Caudate nucleus (tissue), 63 donors: ENCODE measurements at places on chromosomes 7 and 10.

- DNase-seq, result no peak
Observed at GRCh38 chr10:125370578-125370977, 210.2 kb upstream of the CTBP2 start.

GRCh38 chr7:114243646-114244045 lies 171.0 kb upstream of the FOXP2 start:
- DNase-seq, result no peak

GRCh38 chr7:141027043-141027442 lies 12.3 kb upstream of the MRPS33 start:
- DNase-seq, result no peak

DNA sequence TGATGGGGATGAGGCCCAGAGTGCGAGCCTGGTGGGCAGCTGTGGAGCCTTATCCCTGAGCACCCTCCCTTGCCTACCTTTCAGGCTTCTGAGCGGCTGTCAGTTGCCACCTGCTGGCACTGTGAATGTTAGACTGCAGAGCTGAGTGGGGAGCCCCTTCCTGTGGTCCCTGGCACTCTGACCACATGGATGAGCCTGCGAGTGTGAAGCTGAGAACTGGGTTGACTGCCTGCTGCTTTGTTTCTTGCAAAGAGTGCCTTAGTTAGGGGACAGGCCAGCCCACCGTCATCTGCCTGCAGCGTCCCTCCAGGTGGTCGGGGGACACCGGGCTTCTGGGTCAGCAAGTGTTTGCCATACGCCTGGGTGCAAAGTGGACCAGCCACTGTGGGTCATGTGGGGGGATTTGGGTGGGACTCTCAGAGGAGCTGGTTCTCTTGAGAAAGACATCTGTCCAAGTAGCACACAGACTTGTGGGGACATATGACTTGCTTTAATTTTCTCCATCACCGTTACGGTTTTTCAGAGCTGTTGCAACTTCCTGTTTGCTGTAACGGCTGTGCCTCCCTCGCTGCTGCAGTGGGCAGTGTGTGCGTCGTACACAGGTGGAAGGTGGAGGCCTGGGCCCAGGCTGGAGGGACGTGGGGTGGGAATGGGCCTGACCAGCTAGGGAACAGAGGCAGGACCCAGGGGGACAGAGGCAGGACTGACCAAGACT lies 13.7 kb downstream of the INPP5A start:
- DNase-seq, result no peak

DNA sequence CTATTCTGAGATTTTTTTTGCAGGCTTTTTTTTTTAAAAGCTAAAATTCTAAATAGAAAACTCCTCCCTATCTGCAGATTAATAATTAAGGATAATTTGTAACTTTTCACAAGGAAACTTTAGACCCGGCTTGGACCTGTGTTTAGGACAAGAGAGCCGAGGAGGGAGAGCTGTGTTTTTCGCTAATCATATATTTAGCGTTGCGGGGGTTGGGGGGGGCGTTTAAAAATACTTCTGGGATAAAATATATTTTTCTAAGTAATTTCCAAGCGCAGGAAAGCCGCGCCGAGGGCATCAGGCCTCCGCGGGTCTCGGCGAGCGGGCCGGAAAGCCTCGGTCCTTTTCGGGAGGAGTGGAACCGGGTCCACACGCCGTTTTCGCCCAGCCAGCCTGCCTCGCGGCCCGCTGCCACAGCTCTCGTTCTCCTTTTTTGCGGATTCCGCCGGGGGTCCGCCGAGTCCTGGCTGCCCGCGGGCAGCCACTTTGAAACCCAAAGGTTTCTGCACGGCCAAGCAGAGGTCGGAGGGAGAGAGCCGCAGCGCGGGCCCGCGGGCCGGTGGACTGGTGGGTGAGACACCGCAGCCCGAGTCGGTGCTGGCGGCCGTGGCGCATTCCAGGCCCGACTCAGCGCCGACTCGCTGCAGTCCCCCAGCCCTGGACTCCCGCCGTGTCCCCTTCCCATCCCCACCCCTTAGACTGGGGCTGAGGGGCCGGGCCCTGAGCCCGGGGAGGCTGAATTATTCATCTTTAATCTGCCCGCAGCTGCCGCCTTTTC lies 2.3 kb downstream of the PAX2 start:
- DNase-seq, result no peak

GRCh38 chr7:50185951-50186682 lies 93.1 kb upstream of the ZPBP start:
- no peak for DNase-seq

GRCh38 chr7:99422625-99423024 lies 13.9 kb downstream of the BUD31 start:
- no peak for DNase-seq

- no peak for DNase-seq
Observed at GRCh38 chr7:112072541-112073245, 133.5 kb downstream of the DOCK4 start.

- DNase-seq, result no peak
Observed at GRCh38 chr10:62614389-62615157, 189.9 kb upstream of the ADO start.

GRCh38 chr7:47034180-47034579 lies 547.7 kb downstream of the TNS3 start:
- DNase-seq, result no peak

GRCh38 chr10:122988501-122988900 lies 8.3 kb downstream of the PSTK start:
- DNase-seq, result no peak

GRCh38 chr10:11901454-11901832 lies 78.3 kb downstream of the PROSER2 start:
- no peak for DNase-seq

DNA sequence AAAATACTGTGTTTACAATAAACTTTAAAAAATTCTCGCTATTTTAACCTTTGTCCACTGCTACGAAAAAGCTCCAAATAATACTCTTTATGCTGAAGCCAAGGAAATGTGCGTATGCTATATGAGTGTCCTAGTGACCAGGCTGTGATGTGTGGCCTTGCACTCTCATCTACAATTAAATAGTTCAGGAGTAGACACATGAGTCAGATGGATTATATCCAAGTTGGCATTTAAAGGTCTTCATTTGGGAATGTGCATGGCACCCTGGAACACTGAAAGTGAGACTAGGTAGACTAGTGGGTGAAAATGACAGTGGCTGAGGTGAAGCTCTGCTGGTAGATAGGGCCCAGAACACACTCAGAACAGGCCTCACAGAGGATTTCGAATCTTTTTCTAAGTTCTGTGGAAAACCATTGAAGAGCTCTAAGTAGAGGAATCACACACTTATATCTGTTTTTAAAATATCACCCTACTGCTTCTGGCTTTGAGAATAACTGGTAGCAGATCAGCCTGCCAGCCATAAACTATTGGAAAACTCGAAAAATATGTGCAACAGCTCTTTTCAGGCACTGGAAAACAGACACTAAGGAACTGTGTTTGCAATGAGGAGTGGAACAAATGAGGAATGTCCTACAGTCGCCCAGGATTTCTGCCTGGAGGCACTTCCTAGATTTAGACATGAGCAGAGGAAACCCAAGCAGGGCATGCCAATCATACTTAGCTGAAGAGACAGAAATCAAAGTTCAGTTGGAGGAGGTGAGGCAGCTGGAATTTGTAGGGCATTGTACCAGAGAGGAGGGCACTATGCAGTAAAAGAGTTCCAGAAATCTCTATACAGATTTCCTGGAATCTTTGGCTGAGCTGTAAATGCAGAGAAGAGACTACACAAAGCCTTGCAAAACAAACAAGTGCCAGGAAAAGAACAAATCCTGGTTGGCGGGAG lies 603.8 kb upstream of the LRRTM3 start:
- DNase-seq, result no peak

GRCh38 chr7:29894256-29894655 lies 87.9 kb downstream of the WIPF3 start:
- no peak for DNase-seq

DNA sequence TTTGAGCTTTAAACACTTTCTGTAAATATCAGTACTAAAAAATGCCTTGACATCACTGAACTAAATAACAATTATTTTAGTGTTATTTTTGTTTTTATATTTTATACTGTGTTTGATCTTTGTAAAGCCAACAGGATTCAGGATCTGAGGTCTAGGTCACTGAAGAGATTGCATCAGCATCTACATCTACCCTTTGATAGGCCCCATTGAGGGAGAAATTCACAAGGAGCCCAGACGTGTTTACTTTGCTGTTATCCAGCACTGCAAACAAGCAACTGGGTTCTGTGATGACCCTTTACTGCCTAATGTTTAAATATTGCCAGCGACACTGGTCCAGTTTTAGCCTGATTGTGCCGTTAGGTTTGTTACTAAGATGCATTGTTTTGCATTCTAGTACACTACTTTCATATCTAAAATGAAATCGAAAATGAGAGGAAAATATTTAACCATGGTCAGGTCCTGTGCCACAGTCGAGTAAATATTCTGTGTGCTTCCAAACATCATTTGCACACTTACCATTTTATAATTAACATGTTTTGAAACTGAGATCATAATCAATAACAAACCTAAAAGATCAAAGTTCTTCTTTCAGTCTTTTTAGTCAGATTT lies 48.7 kb downstream of the SP8 start:
- no peak for DNase-seq

DNA sequence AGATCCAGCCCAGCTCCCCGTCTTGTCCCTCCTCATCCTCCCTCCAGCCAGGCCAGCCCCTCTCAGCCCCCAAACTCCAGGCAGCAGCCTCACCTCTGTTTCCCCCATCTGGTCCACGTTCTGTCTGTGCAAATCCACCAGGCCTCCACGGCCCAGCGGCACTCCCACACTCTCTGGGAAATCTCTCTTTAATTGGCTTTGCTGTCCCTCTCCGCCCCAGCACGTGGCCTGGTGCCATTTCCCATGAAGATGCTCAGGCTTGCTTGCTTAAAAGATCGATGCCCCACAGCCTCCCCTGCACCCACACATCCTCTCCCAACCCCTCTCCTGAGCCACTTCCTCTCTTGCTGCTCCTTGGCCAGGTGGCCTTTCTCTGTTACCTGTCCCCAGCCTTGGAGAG lies 39.3 kb downstream of the PRF1 start:
- DNase-seq, result no peak
